Mesothelial cell of epicardium (in vitro differentiated cells): ENCODE measurements at places on chromosomes 6 and 20. TPM values are rescaled to one million over a fixed set of nuclear protein-coding genes. Genes with fewer than 3 reads are reported as not detected.

DNA sequence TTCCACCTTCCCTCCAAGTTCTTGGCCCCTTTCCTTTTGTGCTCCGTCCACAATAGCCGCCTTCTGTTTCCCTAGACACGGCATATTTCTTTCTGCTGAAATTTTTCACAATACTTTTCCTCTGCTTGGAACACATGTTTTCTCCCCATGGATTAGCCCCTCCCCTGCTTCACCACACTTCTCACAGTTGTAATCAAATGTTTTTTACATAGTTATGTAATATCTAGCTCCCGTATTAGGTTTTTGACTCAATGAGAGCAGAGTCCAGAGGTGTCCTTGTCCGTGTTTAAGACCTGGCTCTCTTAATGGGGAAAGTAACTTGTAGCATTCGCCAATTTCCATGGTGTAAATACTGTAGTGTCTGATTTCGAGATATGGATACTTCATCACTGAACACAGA lies 34.7 kb downstream of the PLCB1 start:
- DNase-seq, result no peak

- DNase-seq, result no peak
These were observed 20.1 kb upstream of the RNGTT start for GRCh38 chr6:88983532-88983931.

DNA sequence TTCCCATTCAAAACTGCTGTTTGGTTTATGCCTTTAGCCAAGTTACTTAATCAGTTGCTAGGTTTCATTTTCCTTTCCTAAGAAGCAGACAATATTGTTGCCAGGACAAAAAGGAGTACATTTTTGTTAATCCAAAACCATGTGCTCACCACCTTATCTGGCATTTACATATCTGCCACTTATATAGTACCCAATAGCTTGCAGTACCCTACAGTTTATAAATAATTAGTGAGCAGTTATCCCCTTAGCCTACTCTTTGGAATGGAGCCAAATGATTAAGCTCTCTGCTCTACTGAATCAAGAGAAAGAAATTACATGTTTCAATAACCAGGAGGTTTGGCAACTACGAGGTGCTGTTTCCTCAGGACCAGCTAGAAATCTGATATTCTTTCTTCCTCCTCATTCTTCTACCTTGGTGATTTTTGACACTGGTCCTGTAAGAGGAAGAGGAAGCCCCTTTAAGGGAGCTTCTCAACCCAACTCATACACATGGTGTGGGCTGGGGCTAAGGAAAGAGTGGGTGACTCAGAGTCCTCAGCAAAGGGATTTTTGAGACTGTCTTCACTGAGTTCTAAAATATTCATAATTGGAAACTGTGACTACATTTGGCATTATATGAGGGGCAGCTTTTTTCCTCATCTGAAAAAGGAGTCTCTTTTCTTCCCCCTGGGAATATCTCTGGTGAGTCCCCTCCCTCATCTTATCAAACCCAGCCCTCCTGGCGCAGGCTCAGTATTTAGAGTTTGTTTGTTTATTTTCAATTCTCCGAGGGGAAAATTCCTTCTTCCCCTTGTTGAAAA lies 1.5 kb downstream of the ZNFX1 start:
- no peak for DNase-seq

GRCh38 chr6:31969712-31970603 lies 2.0 kb downstream of the DXO start:
- DNase-seq, result no peak

Gene PDE7B
- total RNA-seq, result 15.9 to 18.2 TPM (median 16.5 TPM) in 3 replicates

DNA sequence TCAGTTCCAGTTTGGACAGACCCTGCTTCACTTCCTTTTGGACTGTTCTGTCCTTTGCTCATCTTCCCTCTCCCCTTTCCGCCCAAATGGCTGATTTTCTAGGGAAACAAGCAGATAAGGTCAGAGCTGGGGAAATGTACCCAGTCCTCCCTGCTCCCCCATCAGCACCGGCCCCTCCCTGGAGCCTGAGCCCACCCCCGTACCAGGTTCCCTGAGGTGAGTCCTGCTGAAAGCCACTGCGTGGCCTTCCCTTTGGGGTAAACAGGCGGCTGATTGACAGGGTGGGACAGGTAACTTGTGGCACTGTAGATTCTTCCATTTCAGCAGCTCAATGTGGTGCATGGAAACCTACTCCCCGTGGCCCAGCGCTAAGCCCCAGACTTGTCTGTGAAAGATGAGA lies 70.5 kb downstream of the NPEPL1 start:
- no peak for DNase-seq

DNA sequence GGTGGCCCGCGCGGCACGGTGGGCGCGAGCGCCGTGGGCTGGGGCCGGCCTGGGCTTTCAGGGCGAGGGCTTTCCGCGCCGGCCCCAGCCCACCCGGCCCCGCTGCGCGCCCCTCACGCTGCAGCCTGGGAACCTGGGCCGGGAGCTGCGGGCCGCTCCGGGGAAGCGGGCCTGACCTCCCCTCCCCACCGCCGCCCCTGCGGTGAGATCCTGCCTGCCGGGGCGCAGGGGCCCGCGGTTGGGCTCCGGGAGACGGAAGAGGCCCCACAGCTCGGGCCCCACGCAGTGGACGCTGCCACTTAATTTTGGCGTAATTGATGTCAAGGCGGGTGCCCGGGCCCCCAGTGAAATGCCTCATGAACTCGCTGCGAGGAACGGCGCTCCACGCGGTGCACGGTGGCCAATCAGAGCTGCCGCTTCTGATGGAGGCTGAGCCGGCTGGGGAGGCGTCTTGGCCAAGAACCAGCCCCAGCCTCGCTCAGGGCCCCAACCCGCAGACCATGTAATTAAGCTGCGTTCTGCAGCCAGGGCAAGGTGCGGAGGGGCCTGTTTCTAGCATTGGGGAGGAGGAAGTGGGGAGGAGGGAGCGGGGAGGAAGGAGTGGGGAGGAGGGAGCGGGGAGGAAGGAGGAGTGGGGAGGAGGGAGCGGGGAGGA lies 96.1 kb upstream of the BHLHE23 start:
- DNase-seq, result no peak

GRCh38 chr20:9626357-9626756 lies 112.0 kb downstream of the LAMP5 start:
- no peak for DNase-seq

DNA sequence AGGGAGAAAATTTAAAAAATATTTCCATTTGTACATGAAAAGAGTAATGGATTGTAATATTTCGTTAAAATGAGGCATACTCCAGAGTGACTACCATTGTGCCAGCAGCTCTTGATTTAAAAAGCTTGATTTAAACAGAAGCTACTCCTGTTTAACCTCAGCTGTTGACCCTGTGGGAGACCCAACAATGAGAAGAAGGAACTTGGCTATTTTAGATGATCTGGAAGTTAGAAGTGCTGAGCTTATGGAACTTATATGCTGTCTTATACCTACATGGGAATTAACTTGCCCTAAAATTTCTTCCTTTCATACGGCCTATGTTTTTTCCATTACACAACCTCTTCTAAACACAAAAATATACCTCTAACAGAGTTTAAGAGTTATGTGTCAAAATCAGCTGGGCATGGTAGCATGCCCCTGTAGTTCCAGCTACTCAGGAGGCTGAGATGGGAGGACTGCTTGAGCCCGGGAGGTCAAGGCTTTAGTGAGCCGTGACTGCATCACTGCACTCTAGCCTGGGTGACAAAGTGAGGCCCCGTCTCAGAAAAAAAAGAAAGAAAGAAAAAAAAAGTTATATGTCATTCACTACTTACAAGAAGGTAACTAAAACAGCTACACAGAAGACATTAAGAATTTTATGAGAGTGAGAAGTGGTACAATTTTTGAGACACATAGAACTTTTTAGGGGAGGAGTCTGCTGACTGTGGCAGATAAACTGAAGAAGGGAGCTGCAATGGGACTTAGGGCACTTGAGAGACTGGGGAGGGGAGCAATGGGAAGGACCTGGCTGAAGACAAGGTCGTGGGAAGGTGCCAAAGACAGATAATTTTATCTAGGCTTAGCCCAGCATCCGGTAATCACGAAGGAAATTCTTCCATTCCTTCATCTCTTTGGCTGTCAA lies 139.9 kb downstream of the MYB start:
- no peak for DNase-seq

DNA sequence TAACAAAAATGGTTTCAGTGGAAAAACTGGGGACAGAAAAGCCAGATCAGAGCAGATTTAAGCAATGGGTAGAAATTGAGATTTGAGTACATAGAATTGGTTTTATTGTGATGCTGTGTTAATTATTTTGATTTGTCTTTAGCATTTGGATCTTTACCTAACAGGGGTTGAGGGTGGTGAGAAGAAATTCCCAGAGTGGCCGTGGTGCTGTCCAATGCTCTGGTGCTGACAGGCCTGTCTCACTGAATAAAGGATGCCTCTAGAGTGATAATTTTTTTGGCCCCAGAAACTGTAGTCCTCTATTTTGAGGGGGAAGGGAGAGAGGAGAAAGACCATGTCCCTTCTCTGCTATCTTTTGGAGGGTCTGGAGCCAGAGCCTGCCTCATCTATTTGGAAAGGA lies 79.1 kb downstream of the LYRM2 start:
- no peak for DNase-seq

- DNase-seq, result no peak
These were observed 118.2 kb downstream of the PRIM2 start for GRCh38 chr6:57435475-57436160.

- no peak for DNase-seq
These were observed 159.9 kb downstream of the CD83 start for GRCh38 chr6:14277405-14277930.

Gene CTCFL
- 0.23 to 0.33 TPM (median 0.27 TPM) in 3 replicates for total RNA-seq

DNA sequence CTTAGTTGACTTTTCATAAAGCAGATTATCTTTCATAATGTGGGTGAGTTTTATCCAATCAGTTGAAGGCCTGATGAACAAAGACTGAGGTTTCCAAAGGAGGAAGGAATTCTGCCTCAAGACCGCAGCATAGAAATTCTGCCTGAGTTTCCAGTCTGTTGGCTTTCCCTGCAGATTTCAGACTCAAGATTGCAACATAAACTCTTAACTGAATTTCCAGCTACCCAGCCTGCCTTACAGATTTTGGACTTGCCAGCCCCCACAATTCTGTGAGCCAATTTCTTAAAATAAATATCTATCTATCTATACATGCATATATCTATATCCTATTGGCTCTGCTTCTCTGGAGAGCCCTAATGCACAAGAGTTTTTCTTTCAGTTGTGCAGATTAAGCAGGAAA lies 57.3 kb upstream of the SMLR1 start:
- DNase-seq, result no peak

DNA sequence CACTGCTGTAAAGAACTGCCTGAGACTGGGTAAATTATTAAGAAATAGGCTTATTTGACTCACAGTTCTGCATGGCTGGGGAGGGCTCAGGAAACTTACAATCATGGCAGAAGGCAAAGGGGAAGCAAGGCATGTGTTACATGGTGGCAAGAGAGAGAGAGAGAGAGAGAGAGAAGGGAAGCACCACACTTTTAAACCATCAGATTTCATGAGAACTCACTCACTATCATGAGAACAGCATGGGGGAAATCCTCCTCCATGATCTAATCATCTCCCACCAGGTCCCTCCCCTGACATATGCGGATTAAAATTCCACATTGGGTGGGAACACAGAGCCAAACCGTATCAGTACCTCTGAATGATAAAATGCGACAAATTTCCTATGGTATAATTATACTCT lies 203.9 kb upstream of the MARCKS start:
- DNase-seq, result no peak
